Activated naive CD8-positive, alpha-beta T cell treated with anti-CD3 and anti-CD28 coated beads, Interleukin-2, amount 50 U/mL, for 16 hours (primary cell): ENCODE measurements at places on chromosomes 12 and 14.

GRCh38 chr12:110794623-110795280, 52.0 kb upstream of the CCDC63 start:
- DNase-seq = no peak

DNA sequence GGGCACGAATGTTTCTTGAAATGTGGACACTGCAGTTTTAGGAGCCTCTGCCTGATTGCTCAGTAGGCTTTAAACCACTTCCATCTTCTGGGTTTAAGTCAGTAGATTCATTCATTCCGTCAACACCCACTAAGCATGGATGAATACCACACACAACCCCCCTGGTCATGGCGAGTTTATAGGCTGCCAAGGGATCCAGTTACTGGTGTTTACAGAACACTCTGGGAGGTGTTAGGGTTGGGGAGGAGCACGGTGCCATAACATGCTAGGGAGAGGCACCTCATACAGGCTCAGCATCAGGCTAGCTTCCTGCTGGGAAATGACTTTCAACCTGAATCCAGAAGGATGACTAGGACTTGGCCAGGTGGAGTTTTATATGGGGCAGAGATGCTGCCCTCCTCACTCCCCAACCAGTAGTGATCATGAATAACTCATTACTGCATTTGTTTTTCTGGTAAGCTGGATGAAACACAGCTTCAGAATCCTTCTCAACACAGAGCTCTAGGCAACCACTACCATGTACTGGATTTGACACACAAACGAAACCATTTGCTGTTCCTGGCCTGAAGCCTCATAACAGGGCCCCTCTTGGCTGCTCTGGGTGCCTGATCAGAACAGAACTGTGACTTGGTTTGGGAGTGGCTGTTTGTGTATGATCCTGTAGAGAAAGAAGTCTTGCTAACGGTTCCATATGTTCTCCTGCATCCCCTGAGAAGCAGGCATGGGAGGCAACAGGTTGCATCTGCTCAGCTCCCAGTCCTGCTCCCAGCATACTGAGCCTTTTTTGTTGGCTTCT, 47.9 kb downstream of the FBXW8 start:
- no peak for DNase-seq

DNA sequence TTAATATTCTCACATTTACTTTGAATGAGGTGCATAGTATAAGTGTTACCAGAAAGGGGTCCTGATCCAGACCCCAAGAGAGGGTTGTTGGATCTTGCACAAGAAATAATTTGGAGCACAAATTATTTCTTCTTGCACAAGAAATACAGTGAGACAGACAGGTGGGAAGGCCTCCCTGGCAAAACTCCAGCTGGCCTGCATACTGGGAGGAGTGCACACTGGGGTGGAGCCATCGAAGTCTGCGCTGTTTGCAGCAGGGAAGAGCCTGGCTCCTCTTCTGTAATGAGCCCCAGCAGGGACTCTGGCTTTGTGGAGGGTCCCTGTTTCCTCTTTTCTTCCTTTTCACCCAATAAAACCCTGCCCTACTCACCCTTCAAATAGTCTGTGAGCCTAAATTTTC, 141.6 kb downstream of the GLT1D1 start:
- DNase-seq = no peak

GRCh38 chr14:60175255-60175902, 10.2 kb upstream of the DHRS7 start:
- no peak for DNase-seq

- no peak for DNase-seq
These were observed 246.3 kb downstream of the KCNC2 start for GRCh38 chr12:74963304-74963703.

DNA sequence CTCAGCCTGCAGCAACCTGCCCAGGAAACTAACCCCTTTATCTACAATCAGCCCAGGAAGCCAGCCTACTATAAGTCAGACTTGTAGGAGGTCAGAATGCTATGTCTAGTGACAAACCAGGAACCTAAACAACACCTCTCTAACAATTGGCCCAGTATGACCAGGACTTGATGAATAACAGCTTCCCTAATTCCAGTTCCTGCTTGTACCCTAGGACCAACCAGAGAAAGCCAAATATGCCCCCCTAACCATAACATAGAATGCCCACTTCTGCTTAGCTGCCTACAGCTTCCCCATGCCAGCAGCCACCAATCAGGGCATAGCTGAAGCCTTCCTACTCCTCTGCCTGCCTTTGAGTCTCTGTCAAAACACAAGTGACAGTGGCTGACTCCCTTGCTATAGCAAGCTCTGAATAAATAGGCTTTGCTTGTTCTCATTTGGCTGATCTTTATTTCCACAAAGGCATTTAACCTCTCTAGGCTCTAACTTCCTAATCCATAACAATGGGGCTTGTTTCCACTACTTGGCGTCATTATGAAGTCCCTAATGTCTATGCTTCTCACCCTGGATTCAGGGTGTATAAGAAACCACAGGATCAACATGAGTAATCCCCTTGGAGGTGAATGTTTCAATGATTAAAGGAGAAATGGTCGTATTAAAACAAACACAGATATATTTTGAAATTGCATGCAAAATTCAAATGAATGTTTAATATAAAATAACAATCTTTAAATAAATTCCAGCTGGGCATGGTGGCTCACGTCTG, 220.2 kb downstream of the ANO6 start:
- DNase-seq = no peak

- no peak for DNase-seq
These were observed 83.8 kb upstream of the HOXC13 start for GRCh38 chr12:53854701-53855316.

DNA sequence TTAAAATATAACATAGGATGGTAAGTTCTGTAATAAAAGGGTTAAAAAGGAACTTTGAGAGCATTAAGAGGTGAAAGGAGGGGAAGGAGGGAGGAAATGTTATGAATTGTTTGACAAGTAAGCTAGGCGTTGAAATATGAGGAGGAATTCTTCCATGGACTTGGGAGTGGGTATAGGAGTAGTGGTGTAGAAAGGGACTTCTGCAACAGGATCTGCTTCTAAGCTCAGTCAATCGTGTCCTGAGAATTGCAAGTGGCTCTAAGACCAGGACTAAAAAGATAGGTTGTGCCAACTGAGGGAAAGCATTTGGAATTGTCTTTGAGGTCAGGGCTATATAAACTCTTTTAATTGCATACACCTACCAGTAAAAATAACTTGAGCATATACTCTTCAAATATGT, 74.1 kb upstream of the SLC38A2 start:
- no peak for DNase-seq

DNA sequence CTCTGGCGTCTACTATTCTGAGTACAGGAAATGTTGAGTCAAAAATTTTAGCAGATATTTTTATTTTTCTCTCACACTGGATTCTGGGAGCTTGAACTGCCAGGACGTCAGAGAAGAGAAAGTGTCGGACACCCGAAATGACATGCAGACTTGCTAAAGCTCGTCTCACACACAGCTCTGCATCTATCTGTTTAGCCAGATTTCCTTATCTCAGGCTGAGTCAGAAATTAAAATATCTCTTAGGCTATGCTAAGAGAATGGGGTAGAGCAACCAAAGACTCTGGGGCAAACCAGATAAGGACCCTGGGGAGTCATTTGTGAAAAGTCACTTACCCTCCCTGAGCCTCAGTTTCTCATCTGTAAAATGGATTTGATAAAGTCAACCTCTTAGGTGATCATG, 1124.1 kb downstream of the VRK1 start:
- DNase-seq = no peak

GRCh38 chr12:131076791-131077747, 123.4 kb downstream of the ADGRD1 start:
- DNase-seq = no peak

DNA sequence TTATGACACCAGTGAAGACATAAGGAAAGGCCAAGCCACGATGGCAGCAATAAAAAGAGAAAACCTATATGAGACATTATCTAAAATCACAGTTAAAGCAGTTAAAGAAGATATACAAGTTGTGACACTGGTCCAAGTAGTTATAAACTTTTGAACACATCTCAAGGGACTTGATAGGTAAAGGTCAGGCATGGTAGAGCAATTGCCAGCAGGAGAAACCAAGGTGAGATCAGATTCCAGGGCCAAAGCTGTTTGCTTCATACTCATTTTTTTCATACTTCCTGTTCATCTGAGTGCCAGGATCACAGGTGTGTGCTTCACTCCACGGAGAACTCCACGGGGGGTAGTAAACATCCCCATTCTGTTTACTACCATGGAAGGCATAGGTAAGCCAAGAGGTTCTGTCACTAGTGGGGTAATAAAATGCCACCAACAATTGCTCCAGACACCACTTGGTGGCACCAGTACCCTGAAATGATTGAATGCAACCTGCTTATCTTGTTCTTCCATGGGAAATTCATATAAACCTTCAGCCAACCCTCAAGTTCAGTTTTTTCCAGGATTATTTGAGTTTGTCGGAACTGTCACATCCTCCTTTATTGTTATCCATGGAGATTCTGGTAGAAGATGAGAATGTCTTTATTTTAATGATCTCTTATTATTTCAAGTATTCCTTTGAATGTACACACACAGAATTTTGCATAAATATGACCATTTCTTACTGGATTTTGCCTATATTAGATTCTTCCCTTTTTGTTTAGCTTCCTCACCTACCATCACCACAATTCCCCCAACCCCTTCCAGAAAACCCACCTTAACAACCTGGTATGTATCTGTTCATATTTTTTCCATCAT, 59.2 kb upstream of the TSPAN8 start:
- no peak for DNase-seq

GRCh38 chr14:103628221-103628683, 759 bp upstream of the KLC1 start:
- DNase-seq = no peak

DNA sequence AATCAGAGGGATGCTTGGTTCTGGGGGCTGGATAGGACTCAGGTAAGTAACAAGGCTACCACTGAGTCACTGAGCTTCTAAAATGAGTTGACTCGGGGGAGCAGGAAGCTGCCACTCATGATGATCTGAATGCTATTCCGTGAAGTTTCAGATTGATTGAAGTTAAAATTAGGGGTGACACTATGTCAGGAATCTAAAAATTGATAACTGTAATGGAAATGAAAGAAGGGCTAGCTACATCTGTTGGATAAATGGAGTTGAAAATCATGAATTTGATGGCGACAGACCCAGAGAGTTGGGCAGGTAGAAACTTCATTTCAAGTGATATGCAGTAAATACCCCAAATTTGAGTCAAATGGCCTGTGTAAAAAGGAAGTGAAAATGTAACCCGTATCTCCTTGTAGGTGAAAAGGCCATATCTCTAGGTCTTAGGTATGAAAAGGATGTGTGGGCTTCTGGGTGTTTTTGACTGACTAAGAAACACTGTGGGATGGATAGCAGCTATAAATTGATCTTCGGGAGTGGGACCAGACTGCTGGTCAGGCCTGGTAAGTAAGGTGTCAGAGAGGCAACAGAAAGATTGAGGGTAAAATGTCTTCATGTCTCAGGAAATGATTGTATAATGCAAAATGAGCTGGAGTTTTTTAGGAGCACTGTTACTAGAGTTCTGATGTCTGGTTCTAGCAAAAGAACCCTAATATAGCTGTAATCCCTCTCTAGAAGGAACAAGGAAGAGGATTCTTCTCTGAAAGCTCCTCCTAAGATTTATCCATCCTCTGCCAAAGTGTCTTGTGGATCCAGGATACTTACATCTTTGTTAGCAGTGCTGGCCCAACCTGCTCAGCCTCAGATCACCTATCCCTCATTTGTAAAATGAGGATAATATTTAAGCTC, 57.3 kb downstream of the DAD1 start:
- no peak for DNase-seq

DNA sequence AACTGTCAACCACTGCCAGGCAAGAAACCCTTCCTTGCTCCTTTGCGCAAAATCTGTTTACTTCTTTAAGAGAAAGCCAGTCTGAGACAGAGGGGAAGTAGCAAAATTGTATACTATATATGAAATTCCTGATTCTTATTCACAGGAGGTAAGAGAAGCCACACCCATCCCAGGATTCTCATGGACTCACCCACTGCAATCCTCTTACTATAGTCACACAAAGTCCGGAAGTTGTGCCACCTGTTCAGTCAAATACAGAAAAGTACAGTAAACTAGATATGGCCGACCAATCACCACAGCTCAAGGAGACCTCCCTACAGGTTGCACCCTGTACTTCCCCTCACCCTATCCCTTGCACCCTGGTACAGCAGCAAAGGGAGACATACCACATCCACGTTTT, 2.9 kb downstream of the PRMT5 start:
- no peak for DNase-seq

GRCh38 chr12:50746431-50746830, 17.5 kb upstream of the ATF1 start:
- DNase-seq = no peak

- DNase-seq = no peak
These were observed 7.1 kb upstream of the CGRRF1 start for GRCh38 chr14:54502602-54503001.

- DNase-seq = no peak
These were observed 7.7 kb downstream of the ANAPC5 start for GRCh38 chr12:121344506-121344905.

DNA sequence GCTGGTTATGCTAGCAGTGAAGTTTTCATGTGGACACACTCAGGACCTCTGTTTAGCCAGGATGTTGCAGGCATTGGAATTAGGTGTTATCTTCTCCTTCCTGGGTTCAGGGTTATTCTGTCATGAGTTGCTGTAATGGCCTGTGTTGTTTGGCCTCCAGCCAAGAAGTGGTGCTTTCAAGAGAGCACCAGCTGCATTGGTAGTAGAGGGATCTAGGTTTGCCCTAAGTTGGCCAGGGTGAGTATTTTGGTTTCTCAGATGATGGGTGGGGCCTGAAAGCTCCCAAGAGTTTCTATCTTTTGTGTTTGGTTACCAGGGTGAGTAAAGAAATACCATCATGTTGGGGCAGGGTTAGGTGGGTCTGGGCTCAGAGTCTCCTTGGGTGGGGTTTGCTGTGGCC, 2.7 kb upstream of the GZMH start:
- DNase-seq = no peak

DNA sequence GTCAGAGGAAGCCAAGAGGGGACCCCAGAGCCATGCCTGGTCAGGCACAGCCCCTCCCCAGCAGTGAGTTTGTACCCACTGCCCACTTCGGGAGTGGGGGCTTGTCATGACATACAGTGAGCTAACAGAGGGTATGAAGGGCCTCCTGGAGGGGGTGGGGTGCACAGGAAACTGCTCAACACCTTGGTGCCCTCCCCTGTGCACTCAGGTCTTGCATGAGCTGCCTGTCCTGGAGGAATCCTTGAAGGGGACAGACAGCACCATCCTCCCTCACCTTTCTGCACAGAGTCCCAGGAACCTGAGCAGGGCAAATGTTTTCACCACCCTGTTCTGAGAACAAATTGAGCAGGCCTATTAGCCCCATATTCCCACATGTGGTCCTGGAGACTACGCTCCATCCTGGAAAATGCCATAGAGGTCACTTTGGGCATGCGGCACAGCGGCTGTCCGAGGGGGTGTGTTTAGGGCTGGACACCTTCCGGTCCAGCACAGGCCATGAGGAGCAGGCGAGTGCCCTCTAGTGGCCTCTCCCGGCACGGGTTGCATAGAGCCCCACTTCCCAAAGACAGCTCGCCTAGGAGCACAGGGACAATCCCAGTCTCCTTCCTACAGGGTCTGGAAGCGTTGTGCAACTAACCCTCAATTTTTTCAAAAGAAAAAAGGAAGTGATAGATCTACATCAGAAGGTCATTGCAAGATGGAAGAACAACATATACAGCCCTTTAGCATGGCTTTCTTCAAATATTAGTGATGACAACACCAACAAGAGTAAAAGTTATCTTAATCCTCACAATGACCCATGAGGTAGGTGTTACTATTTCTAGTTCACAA, 31.9 kb upstream of the ZFP36L1 start:
- DNase-seq = no peak
